T-helper 22 cell (primary cell): ENCODE measurements at places on chromosomes 13 and 19.

DNA sequence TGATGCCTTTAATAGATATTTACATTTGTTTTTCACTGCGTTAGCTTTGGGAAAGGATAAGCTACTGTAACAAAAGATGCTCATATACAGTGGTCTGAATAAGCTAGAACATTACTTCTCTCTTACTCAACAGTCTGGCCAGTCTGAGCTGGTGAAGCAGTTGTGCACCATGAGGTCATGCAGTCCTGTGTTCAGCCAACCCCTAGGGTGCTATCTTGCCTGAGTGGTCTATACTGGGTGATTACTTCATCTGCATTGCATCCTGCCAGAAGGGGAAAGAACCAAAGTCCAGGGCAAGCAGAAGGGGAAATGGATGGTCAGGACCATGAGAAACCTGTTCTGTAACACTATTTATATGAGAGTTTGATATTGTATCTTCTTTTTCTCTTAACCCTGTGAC lies 31.5 kb downstream of the ERCC5 start:
- no peak for DNase-seq

- no peak for DNase-seq
These were observed 3.0 kb upstream of the C19orf81 start for GRCh38 chr19:50646074-50646807.

- no peak for DNase-seq
These were observed 17.4 kb upstream of the NPAS1 start for GRCh38 chr19:47002106-47002766.

- DNase-seq, result no peak
These were observed 11.9 kb downstream of the PRKACA start for GRCh38 chr19:14105680-14106079.

DNA sequence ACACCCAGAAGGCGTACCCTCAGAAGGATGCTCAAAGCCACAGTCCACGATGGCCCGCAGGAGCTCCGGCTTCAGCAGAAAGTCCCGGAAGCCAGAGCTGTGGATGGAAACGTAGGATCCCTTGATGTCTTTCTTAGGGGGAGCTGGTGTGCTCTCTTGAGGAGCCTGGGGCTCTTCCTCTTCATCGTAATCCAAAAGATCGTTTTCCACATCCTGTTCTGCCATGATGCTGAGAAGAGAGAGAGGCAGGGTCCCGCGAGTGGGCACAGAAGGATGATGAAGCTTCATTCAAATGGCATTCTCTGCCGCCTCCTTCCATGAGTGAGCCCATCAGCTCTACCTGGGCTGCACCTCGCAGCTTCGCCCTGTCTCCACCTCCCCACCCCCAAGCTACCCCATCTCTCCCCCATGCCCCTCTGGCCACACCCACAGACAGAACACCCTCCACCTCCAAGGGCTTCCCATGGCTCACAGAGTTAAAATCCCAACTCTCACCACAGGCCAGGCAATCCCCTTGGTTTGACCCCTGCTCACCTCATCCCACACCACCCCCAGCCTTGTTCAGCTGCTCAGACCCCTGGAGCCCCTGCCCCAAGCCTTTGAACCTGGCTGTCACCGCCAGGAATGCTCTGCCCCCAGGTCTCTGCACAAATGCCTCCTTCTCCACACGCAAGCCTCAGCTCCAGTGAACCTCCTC lies 6.0 kb downstream of the DDX39A start:
- DNase-seq, result no peak

GRCh38 chr13:59665732-59666131 lies 498.0 kb downstream of the DIAPH3 start:
- no peak for DNase-seq
